ENCODE measurements at places on chromosomes 7 and 10.

DNA sequence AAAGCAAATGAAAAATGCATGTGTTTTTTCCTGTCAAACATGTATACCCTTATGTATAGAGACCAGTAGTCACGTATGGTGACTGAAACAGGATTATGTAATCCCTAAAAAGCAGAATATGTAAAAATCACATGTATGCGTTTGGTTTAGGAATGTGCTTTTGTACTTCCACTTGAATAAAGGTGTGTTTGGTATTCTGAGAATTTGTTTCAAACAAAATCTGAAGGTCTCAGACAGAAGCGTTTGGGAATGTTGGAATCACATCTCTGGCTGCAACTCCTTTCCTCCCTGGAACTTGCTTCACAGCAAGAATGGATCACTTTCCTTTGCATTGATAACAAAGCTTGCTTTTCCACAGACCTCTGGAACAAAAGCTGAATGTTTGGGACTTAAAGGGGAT is 17.8 kb downstream of the ZNF655 start:
- no peak for DNase-seq

DNA sequence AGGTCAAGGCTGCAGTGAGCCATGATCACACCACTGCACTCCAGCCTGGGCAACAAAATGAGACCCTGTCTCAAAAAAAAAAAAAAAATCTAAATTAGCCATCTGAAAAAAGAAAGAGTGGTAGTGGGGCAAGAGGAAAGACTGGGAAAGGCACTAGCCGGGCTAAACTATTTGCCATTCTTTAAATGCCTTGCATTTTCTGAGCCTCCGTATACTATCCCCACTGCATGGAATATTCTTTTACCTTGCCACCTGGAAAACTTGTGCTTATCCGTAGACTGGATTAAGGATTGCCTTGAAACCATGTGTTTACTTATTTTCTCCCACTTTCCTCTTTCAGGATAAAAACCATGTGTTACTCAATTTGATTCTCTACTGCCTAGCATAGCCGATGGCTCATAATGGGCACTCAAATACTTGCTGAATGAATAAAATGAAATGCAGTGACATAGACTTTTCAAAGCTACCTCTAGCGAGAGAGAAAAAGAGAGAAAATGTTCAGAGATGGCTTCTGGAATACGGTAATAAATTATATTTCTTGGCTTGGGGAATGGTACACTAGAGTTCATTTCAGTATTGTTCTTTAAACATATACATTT is 30.6 kb downstream of the HYCC1 start:
- no peak for DNase-seq

DNA sequence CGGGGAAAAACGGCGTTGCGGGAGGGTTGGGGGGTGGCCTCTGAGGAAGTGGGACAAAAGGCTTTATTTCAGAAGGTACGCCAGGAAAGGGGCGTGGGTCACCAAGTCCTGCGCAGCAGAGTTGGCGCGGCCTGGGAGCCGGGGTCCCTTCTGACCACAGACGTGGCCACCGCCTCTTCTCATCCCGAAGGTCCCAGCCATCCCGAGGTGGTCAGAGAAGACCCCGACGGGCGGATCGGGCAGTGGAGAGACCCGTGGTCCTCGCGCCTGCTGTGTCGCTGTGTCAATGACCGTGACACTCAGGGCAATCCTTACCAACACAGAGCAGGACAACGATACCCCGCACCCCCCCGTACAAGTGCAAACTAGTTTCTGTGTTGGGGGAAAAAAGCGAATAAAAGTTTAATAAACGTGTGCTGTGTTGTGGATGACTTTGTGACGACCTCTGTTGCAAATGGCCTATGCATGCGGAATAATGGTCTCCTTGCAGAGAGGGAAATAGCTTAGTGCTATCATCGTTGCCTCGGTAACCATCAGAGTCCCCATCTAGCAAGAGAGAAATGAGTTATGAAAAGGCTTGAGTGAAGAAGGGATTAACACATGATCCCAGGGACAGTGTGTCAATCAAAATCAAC is 19.4 kb upstream of the GATA3 start:
- no peak for DNase-seq

- no peak for DNase-seq
These were observed 117.0 kb upstream of the ARID5B start for GRCh38 chr10:61784354-61785133.

GRCh38 chr10:773562-774161 is 84.2 kb upstream of the DIP2C start:
- no peak for DNase-seq

All from SW480 (cell line).